Fibroblast of skin of right biceps (primary cell): ENCODE measurements at places on chromosomes 5 and 9.

GRCh38 chr9:114153761-114154599 is 1.4 kb upstream of the COL27A1 start:
- peak; percentile 46 for DNase-seq

DNA sequence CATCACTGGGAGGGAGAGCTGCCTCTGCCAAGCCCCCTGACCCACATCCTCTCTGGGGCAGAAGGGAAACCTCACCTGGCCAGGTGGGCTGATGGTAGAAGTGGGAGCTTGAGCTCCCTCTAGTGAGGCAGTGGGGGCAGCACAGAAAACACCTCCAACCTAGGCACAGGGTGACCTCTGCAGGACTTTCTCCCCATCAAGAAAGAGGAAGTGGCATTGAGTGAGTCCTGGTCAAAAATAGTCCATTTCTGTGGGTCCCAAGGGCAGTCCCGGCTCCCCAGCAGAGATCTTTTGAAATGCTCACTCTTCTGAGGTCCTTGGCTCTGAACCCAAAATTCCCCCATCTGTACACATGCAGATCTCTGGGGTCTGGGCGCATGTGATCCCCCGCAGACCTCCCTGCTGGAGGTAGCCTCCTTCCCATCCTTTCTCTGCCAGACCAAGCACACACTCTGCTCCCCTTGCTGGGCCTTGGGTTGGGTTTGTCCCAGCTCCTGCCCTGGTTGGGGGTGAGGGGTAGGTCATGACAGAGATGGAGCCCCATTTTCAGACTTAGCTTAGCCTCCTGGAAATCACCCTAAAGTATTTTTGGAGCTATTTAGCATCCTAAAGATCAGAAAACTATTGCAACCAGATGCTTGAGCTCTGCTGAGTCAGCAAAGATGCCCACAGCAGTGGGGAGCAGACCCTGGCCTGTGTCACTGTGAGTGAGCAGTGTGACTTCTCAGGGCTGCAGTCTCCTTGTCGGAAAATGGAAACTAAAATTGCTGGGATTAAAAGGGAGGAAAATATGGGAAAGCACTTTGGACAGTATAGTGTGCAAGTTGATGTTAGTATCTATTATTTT is 41.6 kb upstream of the LCP2 start:
- DNase-seq: no peak

- no peak for DNase-seq
These were observed 764 bp downstream of the PCDHA11 start for GRCh38 chr5:140869555-140869886.

DNA sequence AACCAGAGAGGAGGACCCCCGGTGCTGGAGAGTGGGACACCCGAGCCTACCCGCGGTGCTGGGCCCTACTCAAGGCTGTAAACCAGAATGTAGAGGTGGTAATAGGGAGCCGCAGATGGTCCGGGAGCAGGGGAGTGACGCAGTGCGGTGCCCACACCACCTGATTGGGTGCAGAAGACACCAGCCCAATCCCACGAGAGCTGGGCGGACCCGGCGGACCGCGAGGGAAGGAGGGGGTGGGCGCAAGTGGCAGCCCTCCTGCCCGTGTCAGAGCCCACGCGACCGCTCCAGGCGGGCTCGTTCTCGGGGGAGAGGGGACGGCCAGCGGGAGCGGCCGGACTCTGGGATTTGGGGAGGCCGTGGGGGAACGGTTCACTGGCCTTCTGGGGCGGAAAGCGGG is 71.2 kb downstream of the C9orf50 start:
- DNase-seq: peak; percentile 76

DNA sequence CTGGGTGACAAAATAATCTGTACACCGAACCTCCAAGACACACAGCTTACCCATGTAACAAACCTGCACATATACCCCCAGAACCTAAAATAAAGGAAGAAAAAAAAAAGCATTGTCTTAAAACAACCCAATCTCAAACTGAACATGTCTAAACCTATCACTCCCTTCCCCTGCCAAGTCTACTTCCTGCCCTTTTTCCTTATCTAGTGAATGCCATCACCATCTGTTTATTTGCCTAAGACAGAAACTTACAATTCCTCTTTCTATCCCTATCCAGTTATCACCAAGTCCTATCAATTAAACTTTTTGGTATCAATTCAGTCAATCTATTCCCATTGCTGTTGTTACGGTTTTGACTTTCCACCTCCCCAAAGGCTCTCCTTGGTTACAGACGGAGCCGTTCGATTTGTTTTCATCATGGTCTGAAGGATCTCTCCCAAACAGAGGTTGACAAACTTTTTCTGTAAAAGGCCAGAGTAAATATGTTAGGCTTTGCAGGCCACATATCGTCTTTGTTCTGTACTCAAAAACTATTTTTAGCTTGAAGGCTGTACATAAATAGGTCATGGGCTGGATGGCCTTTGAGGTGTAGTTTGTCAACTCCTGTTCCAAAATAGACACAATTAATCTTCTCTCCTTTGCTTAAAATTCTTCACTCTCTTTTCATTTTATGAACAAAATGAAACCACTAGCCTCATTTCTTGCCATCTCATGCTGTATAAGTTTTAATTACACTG is 12.1 kb downstream of the NOL8 start:
- DNase-seq: no peak

DNA sequence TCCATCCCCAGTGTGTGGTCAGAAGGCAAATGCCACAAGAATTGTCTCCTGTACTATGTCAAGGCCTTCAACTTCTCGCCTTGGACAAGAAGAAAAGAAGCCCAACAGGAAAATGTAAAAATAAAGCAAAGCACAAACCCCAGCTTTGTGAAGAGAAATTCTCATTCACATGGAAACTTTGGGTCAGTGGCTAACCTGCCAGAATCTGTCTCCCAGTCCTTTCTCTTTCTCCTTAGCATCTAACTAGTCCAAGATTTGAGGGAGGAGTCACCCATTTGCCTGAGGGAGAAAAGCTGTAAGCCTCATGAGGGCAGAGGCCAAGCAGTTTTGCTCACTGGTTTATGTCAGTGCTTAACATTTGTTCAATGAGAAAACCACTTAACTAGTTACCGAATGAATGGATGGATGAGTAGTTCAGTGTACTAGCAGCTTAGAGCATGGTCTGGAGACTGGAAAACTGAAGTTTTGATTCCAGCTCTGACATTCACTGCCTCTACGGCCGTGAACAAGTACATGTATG is 36.0 kb downstream of the ADAM19 start:
- DNase-seq: no peak

DNA sequence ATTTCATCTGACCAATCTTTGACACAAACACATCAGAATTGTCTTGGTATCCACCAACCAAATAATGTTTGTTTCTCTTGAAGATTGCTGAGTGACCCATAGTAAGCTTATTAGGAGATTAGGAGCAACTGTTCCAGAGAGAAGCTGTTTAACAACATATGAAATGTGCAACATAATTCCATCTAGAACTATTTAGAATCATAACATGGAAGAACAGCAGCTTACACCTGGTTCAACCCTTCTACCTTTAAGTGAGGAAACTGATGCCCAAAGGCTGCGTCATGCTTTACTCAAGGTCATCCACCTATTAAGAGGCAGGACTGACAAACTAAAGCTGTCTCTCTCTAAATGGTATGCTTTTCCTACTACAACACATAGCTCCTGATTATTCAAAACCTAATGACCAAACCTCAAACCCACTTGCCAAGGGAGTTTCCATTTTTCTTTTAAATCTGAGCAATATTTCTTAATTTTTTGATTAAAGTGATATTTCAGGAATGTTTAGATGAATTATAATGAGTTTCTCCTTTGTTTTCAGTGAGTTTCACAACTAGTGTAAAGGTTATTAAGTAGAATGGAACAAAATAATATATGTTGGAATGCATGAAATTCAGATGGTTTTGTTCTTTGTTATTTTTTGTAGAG is 545.9 kb downstream of the RAB3C start:
- peak; percentile 41 for DNase-seq

GRCh38 chr9:112760821-112761220 is 10.3 kb downstream of the SNX30 start:
- DNase-seq: no peak

GRCh38 chr5:131957721-131958441 is 12.4 kb upstream of the MEIKIN start:
- no peak for DNase-seq

DNA sequence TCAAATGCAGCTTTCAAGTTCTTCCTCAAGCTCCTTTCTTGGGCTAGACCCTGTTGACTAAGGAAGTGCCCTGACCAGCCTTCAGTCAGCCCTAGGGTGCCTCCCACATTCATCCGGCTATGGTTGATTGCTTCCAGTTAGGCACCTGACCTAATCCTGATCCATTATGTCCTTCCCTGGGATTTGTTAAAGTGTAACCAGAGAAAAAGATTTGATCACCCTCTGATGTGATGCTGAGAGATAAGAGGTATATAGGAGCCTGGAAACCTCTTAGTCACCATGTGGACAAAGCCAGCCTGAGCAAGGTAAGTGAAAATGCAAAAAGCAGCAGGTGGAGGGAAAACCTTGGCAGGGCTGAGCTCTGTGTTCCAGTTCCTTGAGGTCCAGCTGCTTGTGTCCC is 178.8 kb upstream of the ERCC6L2 start:
- DNase-seq: no peak

DNA sequence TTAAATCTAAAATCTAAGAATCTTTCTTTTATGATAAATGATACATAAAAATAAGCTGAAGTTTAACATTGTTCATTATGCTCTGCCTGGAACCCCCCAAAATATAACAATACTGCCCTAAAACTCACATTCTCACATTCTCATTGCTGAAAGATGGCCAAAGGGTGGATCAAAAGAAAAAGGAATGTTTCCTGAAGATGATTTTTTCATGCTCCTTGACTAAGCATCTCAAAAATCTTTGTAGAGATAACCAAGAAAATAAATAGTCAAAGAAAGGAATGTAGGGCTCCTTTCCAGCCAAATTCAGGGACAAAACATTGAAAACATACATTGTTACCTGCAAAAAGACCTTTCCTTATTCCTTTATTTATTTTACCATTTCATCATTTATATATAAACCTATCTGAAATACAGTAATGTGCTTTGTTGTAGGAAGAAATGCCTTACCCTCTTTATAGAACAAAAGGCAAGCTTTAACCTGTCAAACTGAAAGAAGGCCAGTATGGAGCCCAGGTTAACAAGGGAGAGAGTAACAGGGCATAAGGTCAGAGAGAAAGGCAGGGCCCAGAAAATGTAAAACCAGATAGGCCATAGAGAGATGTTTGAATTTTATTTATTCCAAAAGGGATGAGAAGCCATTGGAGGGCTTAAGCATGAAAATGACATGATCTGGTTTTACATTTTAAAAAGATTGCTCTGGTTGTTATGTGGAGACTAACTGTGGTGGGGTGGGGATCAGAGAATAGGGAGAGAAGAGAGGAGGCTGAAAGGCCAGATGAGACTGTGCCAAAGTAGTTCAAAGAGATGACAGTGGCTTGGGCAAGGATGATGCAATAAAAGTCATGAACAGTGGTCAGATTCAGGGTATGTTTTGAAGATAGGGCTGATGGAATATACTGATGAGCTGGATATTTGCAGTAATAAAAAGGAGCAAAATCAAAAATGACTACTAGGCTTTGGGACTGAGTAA is 37.3 kb upstream of the CDK5RAP2 start:
- DNase-seq: peak; percentile 26

DNA sequence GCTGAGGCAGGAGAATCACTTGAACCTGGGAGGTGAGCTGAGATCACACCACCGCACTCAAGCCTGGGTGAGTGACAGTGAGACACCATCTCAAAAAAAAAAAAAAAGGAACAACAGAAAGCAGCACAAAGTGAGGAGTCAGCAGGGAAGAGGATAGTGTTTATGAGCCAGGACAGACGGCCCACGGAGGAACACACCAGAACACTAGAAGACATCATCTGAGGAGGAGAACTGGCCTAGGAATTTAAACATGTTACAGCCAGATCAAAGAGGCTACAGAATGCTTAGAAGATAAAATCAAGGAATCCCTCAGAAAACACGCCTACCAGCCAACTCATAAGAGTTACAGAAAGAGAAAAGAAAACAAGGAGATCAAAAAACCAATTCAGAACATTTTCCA is 12.2 kb downstream of the UBAC1 start:
- DNase-seq: no peak

- DNase-seq: no peak
These were observed 33.7 kb downstream of the OSTF1 start for GRCh38 chr9:75121914-75122558.

- DNase-seq: peak; percentile 56
These were observed 362.6 kb downstream of the PTPRD start for GRCh38 chr9:10250219-10250618.

- no peak for DNase-seq
These were observed 13.6 kb downstream of the ARHGAP26 start for GRCh38 chr5:142783601-142784341.
